Cardiac fibroblast (primary cell): ENCODE measurements at places on chromosomes 4 and X.
A peak's percentile ranks its signal among the peaks of the same experiment; 100 is the strongest.

DNA sequence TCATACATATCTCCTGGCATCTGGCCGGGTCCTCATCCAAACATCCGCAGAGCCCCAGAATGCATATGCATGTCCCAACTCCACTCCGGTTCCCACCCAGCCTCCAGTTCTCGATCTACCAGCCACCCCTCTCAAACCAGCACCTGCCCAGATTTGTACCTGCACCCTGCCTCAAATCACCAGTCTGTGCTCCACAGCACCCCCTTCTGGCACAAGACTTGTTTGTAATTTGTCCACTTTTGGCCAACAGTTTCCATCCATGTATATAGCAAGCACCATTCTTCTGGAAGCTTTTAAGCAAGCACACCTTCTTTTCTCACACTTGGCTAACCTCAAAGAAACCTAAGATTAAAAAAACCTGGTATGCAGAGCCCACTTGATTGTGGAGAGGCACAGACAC is 644.1 kb downstream of the MID1IP1 start:
- no peak for DNase-seq

- no peak for DNase-seq
These were observed 1042.1 kb upstream of the LCORL start for GRCh38 chr4:19063662-19064061.

GRCh38 chr4:68250151-68250930 is 4.8 kb upstream of the TMPRSS11B start:
- no peak for DNase-seq

DNA sequence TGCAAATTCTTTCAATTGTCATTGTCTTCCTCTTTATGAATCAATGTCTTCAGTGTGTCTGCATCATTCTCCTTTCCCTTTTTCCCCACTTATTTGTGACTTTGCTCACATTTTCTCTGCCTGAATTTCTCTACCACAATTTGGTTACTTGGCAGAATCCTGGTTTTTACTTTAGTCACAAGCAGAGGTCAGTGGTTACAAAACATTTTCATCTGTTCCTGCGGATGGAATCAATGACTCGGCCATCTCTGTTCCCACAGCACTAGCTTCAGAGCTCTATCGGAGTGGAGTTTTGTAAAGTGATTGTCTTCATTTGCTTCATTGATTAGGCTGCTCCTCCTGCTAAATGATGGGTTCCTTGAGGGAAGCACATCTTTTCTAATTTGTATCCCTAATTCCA is 501.3 kb upstream of the AADAT start:
- peak; percentile 4 for DNase-seq

- peak; percentile 56 for DNase-seq
These were observed 4.8 kb upstream of the CXCL13 start for GRCh38 chr4:77600521-77601451.

GRCh38 chrX:11374570-11374969 is 81.4 kb downstream of the AMELX start:
- DNase-seq, result no peak

DNA sequence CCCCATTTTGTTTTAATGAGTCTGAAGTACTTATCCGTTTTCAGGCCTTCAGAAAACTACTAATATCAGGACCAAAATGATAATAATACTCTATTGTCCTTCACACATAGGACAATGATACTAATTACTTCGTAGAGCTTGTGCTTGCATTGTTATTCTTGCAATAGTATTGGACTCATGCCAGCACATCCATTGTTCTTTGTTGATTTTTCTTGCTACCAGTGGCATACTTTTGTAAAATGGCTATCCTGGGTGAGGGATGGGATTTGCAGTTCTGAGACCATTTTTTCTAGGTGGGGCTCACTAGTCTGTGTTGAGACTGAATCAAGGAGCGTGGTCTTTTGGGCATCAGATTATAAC is 195.3 kb downstream of the MAML3 start:
- DNase-seq, result peak; percentile 40

DNA sequence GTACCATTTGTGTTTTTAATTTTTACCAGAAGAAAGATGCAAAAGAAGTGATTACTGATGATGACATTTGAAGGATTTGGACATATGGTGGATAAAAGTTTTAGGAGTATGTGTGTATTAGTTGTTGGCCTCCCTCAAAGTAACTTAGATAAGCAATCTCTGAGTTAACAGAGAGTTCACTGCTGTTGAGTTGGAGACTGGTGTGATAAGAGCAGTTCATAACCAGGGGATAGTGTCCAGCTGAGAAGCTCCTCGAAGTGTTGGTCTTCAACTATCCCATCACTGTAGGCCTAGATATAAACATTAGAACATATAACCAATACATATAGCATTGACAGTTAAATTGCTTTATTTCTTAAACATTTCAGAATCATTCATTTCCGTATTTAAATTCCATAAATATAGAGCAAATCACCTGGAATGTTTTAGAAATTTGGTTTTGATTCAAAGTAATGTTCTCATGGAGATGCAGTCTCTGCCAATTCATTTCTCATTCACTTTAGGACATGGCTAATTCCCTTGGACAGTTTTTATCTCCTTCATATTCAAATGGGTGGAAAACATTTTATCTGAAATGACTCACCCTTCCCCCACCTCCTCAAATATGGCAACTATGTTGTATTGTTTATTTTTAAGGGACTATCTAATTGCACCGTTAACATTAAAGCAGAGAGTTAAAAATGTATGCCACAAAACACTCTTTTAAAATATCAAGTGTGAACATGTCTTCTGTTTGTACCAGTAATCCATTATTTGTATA is 136.8 kb upstream of the SLC4A4 start:
- DNase-seq, result no peak

- DNase-seq, result no peak
These were observed 796 bp upstream of the ZNF141 start for GRCh38 chr4:336893-337142.

- peak; percentile 66 for DNase-seq
These were observed 55.2 kb downstream of the CLOCK start for GRCh38 chr4:55491486-55491885.

- no peak for DNase-seq
These were observed 268.7 kb upstream of the DKK2 start for GRCh38 chr4:107304699-107305286.

DNA sequence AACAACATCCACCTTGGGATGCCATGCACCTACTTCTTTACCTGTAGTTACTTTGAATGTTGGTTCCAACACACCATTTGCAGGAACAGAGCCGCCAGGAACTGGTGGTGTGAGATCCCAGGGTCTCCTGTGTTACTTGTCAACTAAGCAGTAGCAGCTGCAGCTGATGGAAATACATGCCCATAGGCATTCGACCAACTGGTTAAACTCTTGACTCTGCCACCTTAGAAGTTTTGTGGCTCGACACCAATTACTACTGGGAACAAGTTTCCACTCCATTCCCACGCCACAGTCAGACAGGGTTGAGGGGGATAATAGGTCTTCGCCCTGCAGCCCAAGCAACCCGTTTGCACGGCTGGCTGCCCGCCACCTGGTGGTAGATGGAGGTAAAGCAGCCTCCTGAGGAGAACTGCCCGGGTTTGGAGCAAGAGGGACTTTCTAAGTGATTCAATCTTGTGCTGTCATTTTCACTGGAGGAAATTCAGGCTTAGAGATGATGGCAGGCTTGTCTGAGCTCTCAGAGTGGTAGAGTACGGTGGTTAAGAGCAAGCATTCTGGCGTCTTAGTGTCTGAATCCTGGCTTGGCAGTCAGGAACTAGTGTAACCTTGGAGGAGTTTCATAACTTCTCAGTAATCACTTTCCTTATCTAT is 119.1 kb upstream of the TRIM2 start:
- DNase-seq, result peak; percentile 77

DNA sequence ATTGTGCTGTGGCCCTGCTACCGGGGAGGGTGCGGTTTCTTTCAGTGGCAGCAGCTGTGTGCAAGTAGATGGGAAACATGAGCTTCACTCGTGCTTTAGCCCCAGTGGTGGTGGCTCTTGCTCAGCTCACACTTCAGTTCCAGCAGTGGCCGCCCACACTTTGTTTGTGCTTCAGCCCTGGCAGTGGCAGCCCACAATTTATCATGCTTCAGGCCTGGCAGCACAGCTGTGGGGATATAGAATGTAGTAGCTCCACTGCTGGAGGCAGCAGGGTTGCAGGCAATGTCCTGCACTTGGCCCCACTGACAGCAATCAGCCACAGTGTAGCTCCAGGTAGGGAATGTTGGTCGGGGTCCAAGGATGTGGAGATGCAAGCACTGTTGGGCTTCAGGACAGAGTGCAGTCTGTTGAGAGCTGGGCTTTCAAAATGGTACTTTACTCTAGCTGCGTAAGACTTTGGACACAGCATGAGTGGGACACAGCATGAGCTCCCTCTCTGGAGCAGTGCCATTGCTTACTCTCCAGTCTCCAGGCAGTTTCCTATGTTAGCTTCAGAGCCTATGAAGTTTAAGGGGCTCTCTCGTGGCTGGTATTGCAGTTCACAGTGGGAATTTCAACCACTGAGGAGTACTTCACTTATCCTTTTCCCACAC is 413.1 kb downstream of the PDGFC start:
- DNase-seq, result no peak

DNA sequence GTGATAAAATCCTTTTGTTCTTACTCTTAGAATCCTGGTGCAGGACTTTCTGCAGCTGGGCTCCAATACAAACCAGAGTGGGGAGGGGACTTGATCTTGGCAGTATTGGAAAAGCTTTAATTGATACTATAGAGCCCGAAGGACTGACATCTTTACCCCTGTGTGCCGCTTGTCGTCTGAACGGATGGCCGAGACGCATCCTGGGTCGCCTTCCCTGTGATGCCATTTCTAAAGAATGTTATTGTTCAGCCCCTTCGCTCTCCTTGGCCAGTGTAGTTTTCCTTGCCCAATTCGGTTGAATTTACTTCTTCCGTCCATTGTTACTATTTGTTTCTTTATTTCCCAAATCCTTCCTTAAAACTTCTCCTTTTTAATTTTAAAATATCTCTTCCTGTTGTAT is 80.9 kb downstream of the CLDN34 start:
- no peak for DNase-seq

- no peak for DNase-seq
These were observed 93.1 kb downstream of the STK32B start for GRCh38 chr4:5144384-5144783.

DNA sequence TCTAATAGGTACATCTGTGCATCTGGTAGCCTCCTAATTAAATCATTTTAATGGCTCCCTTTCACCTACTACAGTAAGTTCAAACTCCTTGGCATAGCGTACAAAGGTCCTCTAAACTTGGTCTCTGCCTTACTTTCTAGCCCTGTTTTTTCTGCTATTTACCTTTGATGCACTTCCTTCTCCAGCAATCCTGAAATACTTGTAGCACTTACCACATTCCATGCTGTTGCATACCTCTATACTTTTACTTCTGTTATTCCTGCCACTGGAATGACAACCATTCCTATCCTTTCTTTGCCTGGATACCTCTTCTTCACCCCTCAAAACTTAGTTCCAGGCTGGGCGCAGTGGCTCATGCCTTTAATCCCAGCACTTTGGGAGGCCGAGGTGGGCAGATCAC is 56.6 kb upstream of the LHFPL1 start:
- no peak for DNase-seq

- DNase-seq, result peak; percentile 46
These were observed 229.6 kb upstream of the PGRMC2 start for GRCh38 chr4:128517096-128517738.

DNA sequence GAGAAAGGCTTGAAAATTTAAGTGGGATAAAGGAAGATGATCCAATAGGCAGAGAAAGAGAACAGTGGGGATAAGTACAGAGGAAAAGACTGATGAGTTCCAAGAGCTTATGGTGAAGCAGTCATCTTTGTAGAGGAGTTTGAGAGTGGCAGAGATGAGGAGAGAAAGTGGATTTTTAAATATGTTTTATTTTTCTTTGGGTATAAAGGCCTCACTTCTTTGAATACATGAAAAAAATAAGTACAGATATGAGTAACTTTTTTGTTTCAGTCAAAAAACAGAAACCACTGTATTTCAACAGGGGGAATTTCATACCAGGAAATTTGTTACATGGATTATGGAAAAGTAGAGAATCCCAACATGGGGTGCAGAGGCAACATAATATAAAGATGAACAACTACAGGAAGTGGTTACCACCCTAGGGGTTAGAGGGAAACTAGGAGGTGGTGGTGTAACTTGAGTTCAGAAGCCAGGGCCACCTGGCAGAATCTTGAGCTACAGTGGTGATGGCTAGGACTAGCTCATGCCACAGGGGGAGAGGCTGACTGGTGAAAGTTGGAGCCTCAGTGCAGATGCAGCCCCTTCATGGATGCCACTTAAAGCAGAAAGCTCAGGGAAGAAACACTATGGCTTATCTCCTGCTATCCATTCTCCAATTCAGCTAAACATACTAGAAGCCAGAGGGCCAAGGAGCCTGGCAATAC is 3.4 kb upstream of the CYBB start:
- DNase-seq, result no peak

GRCh38 chrX:1106478-1107210 is 105.8 kb downstream of the CRLF2 start:
- DNase-seq, result no peak

GRCh38 chrX:78957049-78957767 is 12.0 kb downstream of the P2RY10 start:
- DNase-seq, result no peak

DNA sequence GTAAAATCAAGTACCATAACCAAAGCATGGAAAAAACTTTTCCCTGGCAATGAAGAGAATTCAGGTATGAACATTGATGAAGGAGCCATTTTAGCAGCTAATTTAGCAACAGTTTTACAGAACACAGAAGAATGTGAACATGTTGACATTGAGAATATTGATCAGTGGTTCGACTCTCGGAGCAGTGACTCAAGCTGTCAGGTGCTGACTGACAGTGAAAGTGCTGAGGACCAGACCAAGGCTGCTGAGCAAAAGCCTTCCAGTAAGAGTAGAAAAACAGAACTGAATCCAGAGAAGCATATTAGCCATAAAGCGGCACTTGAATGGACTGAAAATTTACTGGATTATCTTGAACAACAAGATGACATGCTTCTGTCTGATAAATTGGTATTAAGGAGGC is 2.8 kb downstream of the TIGD2 start:
- no peak for DNase-seq

DNA sequence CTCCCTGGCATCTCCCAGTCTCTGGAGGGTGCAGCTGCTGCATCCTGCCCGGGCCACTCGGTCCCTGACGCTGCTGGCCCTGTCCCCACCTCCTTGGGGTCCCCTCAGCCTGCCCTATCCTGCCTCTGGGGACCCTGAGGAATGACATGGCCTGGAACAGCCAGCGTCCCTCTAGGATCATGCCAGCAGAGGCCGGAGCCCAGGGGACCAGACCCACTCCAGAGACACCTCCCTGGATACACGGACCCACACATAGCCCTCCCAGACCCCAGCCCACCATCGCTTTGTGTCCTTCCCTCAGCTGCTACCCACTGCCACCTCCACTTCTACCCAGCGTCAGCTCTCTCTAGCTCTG is 35.5 kb downstream of the CPLX1 start:
- DNase-seq, result no peak

- no peak for DNase-seq
These were observed 21.7 kb downstream of the PPP2R2C start for GRCh38 chr4:6450709-6451108.

GRCh38 chr4:153782581-153782980 is 6.3 kb downstream of the SFRP2 start:
- DNase-seq, result no peak
